Aorta (tissue), 5 donors: ENCODE measurements at places on chromosomes 13 and 19.
A peak's percentile ranks its signal among the peaks of the same experiment; 100 is the strongest.

- no peak overlapping the region for H3K4me3 ChIP-seq
- H3K27ac ChIP-seq = no peak overlapping the region
- H3K4me1 ChIP-seq = no peaks in the 10 kb centered on the region
- no peaks in the 10 kb centered on the region for H3K27me3 ChIP-seq
Observed at GRCh38 chr13:59566561-59566960, 597.2 kb downstream of the DIAPH3 start.

GRCh38 chr13:97249796-97250495 lies 27.8 kb downstream of the MBNL2 start:
- H3K27ac ChIP-seq = peak overlapping the region; percentile 87
- peaks cover 4% of the 10 kb centered on the region for H3K4me1 ChIP-seq
- no peaks in the 10 kb centered on the region for H3K27me3 ChIP-seq
- H3K36me3 ChIP-seq = no peaks in the 10 kb centered on the region
- DNase-seq = no peak
- H3K4me3 ChIP-seq = no peak overlapping the region

DNA sequence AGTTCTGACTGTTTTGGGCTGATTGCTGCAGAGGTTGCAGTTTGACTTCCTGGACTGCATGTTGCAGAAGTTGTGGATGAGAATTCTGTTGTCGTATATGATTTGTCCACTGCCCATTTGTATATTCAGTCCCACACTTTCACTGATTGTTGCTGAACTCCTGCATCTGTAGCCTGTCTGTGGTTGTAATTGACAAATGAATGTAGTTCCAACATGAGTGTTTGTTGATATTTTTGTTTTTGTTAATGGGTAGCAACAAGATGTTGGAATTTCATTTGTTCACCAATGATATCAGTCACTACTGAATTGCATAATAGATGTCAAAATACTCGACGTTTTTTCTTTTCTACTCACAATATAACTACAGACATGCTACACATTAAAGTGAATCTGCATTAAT lies 533.9 kb downstream of the DCT start:
- no peaks in the 10 kb centered on the region for H3K4me1 ChIP-seq
- H3K27ac ChIP-seq = no peak overlapping the region
- no peak overlapping the region for H3K4me3 ChIP-seq
- no peaks in the 10 kb centered on the region for H3K36me3 ChIP-seq
- H3K27me3 ChIP-seq = no peaks in the 10 kb centered on the region

GRCh38 chr19:50489461-50490011 lies 12.9 kb upstream of the GARIN5A start:
- peak; percentile 74 for DNase-seq
- no peaks in the 10 kb centered on the region for H3K36me3 ChIP-seq
- no peak overlapping the region for H3K4me3 ChIP-seq
- no peaks in the 10 kb centered on the region for H3K4me1 ChIP-seq
- no peaks in the 10 kb centered on the region for H3K27me3 ChIP-seq

DNA sequence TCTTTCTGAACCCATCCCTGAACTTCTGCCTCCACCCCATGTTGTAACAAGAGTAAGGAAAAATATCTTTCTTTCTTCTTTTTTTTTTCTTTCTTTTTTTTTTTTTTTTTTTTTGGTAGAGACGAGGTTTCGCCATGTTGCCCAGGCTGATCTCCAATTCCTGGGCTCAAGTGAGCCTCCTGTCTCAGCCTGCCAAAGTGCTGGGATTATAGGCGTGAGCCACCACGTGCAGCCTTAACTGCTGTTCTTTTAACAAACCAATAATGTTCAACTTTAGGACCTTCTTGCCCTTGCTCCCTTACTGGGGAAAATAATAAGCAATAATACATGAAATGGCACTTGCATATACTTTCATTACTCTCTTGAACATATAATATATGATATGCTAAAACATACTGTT lies 19.6 kb downstream of the GPR183 start:
- no peak for DNase-seq
- no peaks in the 10 kb centered on the region for H3K36me3 ChIP-seq
- H3K4me3 ChIP-seq = no peak overlapping the region

GRCh38 chr19:57583521-57584416 lies at the start of gene ZIK1:
Gene ZIK1 (plus strand): TSS chr19:57584145. CDS start chr19:57584357, 212 bp downstream.
- peak; percentile 94 for DNase-seq
- no peaks in the 10 kb centered on the region for H3K27me3 ChIP-seq
- H3K36me3 ChIP-seq = peaks cover under 1% of the 10 kb centered on the region
- no peaks in the 10 kb centered on the region for H3K4me1 ChIP-seq
- H3K4me3 ChIP-seq = peak within 1 kb of the TSS; percentile 32
- no peak within 1 kb of the TSS for H3K27ac ChIP-seq

DNA sequence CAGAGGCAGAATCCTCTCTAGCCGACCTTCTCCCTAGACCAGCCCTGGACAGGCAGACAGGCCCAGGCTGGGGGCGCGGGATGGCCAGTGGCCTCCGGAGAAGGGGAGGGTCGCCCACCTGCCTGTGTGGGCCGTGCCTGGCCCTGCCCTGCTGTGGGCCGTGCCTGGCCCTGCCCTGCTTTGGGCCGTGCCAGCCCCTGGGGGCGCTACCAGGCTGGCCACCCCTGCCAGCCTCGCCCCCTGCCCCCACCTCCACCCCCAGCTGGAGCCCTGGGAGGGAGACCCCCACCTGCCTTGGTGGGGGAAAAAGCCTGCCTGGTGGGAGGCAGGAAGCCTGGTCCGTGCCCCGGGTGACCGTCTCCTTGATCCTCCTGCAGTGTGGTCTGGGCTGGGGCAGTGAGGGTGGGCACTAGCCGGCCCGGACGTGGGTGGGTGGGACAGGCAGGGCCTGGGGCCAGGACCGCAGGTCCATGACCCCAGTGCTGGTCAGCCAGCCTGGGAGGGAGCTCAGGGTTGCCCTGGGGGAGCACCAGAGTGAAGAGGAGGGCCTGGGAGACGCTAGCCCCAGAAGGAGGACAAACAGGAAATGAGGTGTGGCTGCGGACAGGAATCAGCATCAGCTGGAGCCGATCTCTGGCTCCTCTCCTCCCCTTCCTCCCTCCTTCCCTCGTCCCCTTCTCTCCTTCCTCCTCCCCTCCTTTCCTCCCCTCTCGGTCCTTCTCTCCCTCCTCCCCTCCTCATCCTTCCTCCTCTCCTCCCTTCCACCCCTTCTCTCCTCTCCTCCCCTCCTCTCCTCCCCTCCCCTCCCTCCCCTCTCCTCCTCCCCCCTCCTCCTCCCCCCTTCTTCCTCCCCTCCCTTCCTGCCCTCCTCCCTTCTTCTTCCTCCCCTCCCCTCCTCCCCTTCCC lies 5.1 kb upstream of the MKNK2 start:
- H3K36me3 ChIP-seq = no peaks in the 10 kb centered on the region
- no peak for DNase-seq
- H3K27me3 ChIP-seq = no peaks in the 10 kb centered on the region
- H3K4me1 ChIP-seq = no peaks in the 10 kb centered on the region
- no peak overlapping the region for H3K27ac ChIP-seq

DNA sequence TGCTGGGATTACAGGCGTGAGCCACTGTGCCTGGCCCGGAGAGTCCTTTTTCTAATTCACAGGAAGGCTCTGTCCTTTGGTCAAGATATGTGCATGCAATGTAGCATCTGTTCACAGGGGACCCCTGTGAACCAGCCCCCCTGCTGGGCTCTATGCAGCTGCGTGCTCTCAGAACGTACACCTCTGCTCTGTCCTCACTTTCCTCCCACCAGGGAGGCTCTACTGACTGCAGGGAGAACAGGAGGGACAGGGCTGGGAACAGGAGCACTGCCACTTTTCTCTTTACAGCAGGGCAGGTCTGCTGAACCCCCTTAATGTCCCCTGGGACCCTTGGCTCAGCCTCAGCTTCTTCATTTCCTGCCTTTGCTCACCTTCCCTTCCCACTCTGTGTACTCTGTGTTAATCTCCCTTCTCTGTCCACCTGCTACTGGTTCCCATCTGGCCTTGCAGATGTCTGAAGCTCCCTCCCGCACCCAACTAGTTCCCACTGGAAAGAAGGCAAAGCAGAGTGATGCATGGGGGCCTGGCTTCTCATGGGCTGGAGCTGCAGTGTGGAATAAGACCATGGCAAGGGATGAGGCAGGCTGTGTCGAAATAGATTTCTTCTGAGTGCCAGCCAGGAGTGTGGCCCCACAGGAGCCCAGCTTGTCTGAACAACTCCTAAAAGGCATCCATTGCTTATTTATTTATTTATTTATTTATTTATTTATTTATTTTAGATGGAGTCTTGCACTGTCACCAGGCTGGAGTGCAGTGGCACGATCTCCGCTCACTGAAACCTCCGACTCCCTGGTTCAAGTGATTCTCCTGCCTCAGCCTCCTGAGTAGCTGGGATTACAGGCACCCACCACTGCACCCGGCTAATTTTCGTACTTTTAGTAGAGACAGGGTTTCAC lies 7.2 kb downstream of the ADGRE2 start:
- H3K36me3 ChIP-seq = no peaks in the 10 kb centered on the region
- H3K4me3 ChIP-seq = no peak overlapping the region
- no peaks in the 10 kb centered on the region for H3K27me3 ChIP-seq
- DNase-seq = peak; percentile 44

GRCh38 chr13:32127691-32128090 lies 96.1 kb downstream of the FRY start:
- no peak overlapping the region for H3K4me3 ChIP-seq
- no peak overlapping the region for H3K27ac ChIP-seq
- no peaks in the 10 kb centered on the region for H3K36me3 ChIP-seq
- no peaks in the 10 kb centered on the region for H3K4me1 ChIP-seq
- H3K27me3 ChIP-seq = no peaks in the 10 kb centered on the region

- H3K27ac ChIP-seq = no peak overlapping the region
- no peak for DNase-seq
- no peak overlapping the region for H3K4me3 ChIP-seq
- H3K27me3 ChIP-seq = no peaks in the 10 kb centered on the region
Observed at GRCh38 chr13:25771202-25771601, 280.6 kb downstream of the SHISA2 start.

- no peaks in the 10 kb centered on the region for H3K36me3 ChIP-seq
- no peak overlapping the region for H3K27ac ChIP-seq
- no peaks in the 10 kb centered on the region for H3K4me1 ChIP-seq
- H3K4me3 ChIP-seq = no peak overlapping the region
- DNase-seq = peak; percentile 48
Observed at GRCh38 chr13:112693831-112694497, 4.1 kb downstream of the ATP11A start.

- no peak overlapping the region for H3K27ac ChIP-seq
- no peaks in the 10 kb centered on the region for H3K36me3 ChIP-seq
- DNase-seq = no peak
- no peaks in the 10 kb centered on the region for H3K27me3 ChIP-seq
- no peaks in the 10 kb centered on the region for H3K4me1 ChIP-seq
- no peak overlapping the region for H3K4me3 ChIP-seq
Observed at GRCh38 chr19:32757189-32757588, 37.6 kb downstream of the TDRD12 start.

DNA sequence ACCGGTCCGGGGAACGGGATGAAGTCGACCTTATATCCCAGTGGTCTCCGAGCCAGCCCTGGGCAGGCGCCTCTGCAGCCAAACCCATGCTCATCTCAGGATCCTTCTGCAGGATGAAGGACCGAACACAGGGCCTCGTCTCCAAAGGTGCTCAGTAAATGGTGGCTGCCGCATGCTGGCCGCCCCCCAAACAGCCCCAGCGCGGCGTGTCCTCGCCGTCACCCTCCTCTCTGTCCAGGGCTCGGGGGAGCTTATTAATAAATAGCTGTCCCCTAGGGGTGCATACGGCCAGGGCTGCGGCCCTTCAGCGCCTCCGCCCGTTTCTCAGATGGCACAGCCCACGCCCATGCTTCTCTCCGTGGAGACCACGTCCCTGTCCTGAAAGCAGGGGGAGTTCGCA lies 32.6 kb upstream of the SPACA7 start:
- DNase-seq = no peak
- no peak overlapping the region for H3K27ac ChIP-seq
- no peaks in the 10 kb centered on the region for H3K36me3 ChIP-seq
- H3K4me1 ChIP-seq = no peaks in the 10 kb centered on the region
- no peak overlapping the region for H3K4me3 ChIP-seq

- H3K4me1 ChIP-seq = peaks cover 1% of the 10 kb centered on the region
- no peak overlapping the region for H3K4me3 ChIP-seq
- no peak for DNase-seq
Observed at GRCh38 chr13:75656425-75656989, 20.4 kb downstream of the LMO7 start.
